Progenitor cell of endocrine pancreas (in vitro differentiated cells): ENCODE measurements at places on chromosomes 6 and 20. TPM values are rescaled to one million over a fixed set of nuclear protein-coding genes. Genes with fewer than 3 reads are reported as not detected.

DNA sequence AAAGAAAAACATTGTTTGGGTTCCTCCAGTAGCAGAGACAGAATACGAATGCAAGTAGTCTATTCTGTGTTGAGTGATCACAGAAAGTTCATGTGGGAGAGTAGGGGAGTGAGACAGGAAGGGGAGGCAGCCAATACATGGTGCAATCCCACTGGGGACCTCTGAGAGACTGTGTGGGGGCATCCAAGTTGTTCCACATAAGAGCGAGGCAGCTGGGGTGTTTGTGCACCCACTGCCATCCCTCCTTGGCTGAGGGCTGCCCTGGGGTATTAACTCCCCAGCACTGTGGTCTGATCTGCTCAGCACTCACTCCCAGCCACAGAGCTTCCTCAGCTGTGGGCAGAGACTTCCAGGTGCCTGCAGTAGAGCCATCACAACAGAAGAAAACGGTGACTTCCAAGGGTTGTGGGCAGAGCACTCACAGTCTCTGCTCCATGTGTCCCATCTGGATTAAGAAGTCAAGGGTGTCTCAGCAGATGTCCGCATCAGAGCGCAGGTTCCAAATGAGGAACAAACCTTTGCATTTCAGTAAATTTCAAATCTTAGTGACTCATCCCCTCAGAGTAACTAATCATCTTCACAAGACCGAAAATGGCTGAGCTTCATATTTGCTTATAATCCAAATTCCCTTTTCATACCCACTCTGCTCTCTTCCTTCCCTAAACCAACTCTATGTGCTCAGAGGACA, 101.9 kb upstream of the NAA20 start:
- DNase-seq, result no peak

DNA sequence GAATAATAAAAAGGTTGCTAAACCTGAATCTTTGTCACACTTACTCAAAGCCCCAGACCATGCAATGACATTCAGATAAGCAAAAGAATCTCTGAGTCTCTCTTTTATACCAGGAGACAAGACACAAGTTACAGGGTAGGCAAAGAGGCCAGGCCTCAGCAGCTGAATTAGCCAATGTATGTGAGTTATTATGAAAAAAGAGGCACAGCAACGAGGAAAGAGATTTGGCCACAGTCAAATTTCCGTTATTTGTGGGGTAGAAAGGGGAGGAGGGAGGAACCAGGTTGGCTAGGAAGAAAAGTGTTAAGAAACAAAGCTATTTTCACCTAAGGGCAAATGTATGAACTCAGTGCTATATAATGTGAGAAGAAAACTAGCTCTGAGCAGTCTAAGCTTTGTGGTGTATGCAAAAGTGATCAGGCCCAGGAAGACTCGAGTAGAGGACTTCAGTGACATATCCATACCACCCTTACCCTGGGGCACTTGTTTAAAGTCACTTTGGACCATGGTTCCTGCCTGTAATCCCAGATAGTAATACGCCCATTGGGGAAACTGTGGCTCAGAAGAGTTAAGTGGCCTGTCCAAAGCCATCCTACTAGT, 19.1 kb downstream of the IPCEF1 start:
- no peak for DNase-seq

DNA sequence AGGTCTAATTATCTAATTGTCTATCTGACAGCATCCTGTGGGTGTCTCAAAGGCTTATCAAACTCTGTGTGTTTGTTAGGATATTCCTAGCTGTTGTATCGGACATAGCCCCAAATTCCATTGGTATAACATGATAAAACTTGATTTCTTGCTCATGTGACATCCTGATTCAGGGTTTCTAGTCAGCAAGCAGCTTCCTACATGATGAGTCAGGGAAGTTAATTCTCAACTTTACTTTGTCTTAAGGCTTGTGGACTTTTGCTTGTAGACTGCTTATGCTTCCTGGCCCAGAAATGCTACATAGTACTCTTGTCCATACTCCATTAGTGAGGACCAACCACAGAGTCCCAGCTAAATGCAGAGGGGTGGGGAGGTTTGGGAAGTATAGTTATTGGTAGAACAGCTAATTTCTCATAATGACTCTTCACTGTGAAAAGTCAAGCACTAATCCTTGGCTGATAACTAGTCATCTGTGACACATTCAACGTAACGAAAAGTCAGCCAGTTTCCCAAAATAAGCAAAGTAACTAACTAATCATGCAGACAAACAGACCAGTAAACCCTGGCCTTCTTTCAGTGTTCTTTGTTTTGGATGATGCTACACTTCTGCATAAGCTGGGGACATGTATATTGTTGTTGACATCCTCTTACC, 25.8 kb downstream of the NKAIN2 start:
- DNase-seq, result no peak

GRCh38 chr20:46030284-46031013, 1.4 kb downstream of the SLC12A5 start:
- DNase-seq, result no peak

- DNase-seq, result no peak
Observed at GRCh38 chr20:32522526-32522775, 62.7 kb downstream of the NOL4L start.

DNA sequence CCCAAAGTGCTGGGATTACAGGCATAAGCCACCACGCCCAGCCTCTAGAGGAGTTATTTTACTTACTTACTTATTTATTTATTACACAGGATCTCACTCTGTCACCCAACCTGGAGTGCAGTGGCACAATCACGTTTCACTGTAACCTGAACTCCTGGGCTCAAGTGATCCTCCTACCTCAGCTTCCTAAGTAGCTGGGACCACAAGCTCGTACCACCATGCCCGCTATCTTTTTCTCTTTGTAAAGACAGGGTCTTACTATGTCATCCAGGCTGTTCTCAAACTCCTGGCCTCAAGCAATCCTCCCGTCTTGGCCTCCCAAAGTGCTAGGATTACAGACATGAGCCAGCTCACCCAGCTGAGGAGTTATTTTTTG, 1.6 kb upstream of the TRIB3 start:
- DNase-seq, result no peak

DNA sequence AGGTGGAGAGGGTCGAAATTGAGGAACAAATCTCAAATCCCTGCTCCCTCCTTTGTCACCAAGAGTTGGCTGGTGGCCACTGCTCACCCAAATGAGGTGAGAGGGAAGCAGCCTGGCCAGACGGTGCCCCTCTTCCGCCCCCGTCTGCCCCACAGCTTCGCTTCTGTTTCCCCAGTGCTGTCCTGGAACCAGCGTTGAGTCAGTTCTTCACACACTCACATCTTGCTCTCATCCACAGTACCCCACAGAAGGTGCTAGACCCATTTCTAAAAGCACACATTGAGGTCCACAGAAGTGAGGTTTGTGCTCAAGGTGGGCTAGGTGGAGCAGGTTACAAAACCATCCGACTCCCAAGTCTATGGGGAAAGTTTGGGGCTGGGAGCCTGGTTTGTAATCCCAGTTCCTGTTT, 3.8 kb downstream of the CEBPB start:
- no peak for DNase-seq

DNA sequence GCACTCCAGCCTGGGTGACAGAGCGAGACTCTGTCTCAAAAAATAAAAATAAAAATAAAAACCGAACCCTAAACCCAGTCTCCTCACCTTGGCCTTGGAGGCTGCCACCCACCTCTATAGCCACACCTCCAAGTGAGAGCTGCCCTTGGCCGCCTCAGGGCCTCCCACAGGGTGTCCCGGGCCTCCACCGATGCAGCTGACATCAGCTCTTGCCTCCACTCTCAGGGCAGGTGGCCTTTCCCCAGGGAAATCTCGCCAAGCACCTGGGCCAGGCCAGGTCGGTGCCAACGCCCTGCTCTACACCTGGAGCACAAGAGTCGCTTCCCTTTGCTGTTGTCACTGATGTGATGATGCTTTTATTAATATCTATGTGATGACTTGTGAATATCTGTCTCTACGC, 8.9 kb upstream of the MYL9 start:
- DNase-seq, result no peak

DNA sequence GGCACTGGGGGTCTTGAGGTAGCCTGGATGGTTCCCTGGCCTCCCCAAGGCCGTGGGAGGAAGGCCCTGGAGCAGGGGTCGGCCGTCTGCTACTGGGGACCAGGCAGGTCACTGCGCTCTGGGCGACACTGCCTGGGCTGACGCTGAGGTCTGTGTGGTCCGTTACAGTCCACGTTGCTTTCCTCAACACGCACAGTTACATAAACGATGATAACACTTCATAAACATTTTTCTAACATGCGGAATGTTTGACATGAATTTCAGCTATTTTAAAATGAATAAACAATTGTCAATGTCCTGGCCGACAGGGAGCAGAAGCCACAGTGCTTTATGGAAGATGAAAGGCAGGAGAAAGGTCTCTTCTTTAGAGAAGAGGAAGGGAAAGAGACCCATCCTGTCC, 10.2 kb upstream of the RBBP8NL start:
- no peak for DNase-seq

DNA sequence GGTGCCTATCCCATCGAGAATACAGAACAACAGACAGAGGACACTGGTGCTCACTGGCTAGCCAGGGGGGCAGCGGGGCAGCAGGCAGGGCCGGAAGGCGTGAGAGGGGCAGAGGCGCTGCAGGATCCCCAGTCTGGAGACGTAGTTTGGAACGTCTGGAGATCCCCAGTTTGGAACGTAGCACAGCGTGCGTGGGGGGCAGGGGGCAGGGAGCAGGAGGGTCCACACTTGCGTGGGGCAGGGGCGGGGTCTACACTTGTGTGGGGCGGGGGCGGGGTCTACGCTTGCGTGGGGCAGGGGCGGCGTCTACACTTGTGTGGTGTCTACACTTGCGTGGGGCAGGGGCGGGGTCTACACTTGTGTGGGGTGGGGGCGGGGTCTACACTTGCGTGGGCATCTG, 107.2 kb downstream of the DACT2 start:
- DNase-seq, result no peak

- no peak for DNase-seq
Observed at GRCh38 chr20:41444821-41445220, 78.2 kb upstream of the EMILIN3 start.

GRCh38 chr6:63926950-63927927, 291.6 kb downstream of the PHF3 start:
- DNase-seq, result no peak

GRCh38 chr6:93927731-93928130, 508.4 kb upstream of the EPHA7 start:
- no peak for DNase-seq

DNA sequence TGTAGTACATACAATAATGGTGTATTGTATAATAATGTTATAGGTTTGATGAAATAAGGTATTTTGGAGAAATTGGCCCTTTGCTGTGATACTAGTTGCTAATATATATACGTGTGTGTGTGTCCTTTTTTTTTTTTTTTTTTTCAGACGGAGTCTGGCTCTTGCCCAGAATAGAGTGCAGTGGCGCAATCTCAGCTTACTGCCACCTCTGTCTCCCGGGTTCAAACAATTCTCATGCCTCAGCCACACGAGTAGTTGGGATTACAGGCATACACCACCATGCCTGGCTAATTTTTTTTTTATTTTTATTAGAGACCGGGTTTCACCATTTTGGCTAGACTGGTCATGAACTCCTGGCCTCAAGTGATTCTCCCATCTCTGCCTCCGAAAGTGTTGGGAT, 23.3 kb downstream of the SENP6 start:
- DNase-seq, result no peak

DNA sequence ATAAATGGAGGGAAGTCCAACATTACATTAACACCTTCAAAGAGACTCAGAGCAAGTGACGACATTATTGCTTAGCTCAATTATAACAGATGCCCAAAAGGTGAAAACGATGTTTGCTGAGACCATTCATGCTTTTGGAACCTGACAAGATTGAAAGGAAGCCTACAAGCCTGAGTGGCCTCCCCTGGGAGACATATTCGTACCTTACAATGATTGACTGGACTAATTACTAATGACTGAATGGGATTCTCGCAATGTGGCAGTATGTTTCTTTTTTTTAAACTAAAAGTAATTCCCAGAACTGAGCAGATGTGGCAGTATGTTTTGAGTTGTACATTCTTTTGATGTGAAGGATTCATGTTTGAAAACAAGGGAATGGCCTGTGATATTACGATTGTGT, 49.9 kb downstream of the VEGFA start:
- no peak for DNase-seq

- no peak for DNase-seq
Observed at GRCh38 chr20:53037621-53038020, 65.5 kb downstream of the TSHZ2 start.

DNA sequence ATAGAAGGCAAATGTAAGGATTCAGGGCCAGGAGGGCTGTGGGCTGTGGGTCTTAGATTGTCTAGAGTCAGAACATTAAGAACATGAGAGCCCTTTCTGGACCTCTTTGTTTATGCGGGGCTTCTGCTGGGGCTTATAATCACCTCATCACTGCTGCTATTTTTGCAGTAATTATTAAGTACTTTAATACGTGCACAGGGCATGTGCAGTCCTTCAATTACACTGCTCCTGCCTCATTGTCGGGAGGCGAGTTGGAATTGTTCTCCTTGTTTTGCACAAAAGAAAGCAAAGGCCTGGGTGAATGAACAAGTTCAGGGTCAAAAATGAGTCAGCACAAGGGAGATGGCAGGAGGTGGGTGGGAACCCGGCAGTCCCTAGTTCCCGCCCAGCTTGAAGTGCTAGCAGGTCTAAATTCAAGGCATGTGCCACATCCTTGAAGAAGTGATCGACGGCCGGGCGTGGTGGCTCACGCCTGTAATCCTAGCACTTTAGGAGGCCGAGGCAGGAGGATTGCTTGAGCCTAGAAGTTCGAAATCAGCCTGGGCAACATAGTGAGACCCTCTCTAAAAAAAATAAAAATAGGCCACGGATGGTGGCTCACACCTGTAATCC, 34.4 kb upstream of the PTPN1 start:
- DNase-seq, result no peak

- no peak for DNase-seq
Observed at GRCh38 chr6:87213364-87213763, 58.0 kb downstream of the ZNF292 start.

- DNase-seq, result no peak
Observed at GRCh38 chr6:4861564-4861963, 85.4 kb downstream of the CDYL start.

- DNase-seq, result no peak
Observed at GRCh38 chr6:134351615-134352474, 33.9 kb upstream of the SGK1 start.

The TMEM217 gene
- total RNA-seq, result 1.4 and 2.5 TPM in 2 replicates

The SOX4 gene
- total RNA-seq, result 274 and 293 TPM in 2 replicates

The RCAN2 gene
- total RNA-seq, result 23.3 and 27.4 TPM in 2 replicates

The MYLK4 gene
- total RNA-seq, result 0.60 and 0.80 TPM in 2 replicates

The RSPO3 gene
- total RNA-seq, result 0.36 and 0.43 TPM in 2 replicates
